ENCODE measurements at places on chromosomes 12 and 14.

GRCh38 chr14:89588840-89589296 is 171.8 kb upstream of the FOXN3 start:
- DNase-seq = no peak

GRCh38 chr14:91636604-91637003 is 95.3 kb downstream of the CATSPERB start:
- no peak for DNase-seq

- no peak for DNase-seq
Observed at GRCh38 chr14:104682107-104682593, 7.3 kb upstream of the INF2 start.

- DNase-seq = no peak
Observed at GRCh38 chr14:90087433-90087832, 25.6 kb downstream of the KCNK13 start.
